Upper lobe of right lung (tissue), 1 donor: ENCODE measurements at places on chromosomes 11 and 22. TPM values are rescaled to one million over a fixed set of nuclear protein-coding genes. Genes with fewer than 3 reads are reported as not detected.

The ACTN3 gene
- not detected for total RNA-seq

The TMEM132A gene
- total RNA-seq = 18.4 TPM

- no peak overlapping the region for H3K4me3 ChIP-seq
- no peaks in the 10 kb centered on the region for H3K27me3 ChIP-seq
- no peak overlapping the region for H3K27ac ChIP-seq
- H3K36me3 ChIP-seq = no peaks in the 10 kb centered on the region
Observed at GRCh38 chr11:38594895-38595294, 1996.9 kb upstream of the RAG2 start.

- H3K4me3 ChIP-seq = no peak overlapping the region
- H3K27ac ChIP-seq = no peak overlapping the region
- H3K4me1 ChIP-seq = no peaks in the 10 kb centered on the region
- no peaks in the 10 kb centered on the region for H3K36me3 ChIP-seq
- no peak for DNase-seq
- peaks cover 39% of the 10 kb centered on the region for H3K27me3 ChIP-seq
Observed at GRCh38 chr11:131684111-131685060, 314.0 kb downstream of the NTM start.
